SHP77 treated with DMSO at 0.1 percent for 48 hours (cell line): ENCODE measurements at places on chromosomes 12 and 14.

GRCh38 chr12:131015581-131016337 lies 62.1 kb downstream of the ADGRD1 start:
- DNase-seq = no peak

DNA sequence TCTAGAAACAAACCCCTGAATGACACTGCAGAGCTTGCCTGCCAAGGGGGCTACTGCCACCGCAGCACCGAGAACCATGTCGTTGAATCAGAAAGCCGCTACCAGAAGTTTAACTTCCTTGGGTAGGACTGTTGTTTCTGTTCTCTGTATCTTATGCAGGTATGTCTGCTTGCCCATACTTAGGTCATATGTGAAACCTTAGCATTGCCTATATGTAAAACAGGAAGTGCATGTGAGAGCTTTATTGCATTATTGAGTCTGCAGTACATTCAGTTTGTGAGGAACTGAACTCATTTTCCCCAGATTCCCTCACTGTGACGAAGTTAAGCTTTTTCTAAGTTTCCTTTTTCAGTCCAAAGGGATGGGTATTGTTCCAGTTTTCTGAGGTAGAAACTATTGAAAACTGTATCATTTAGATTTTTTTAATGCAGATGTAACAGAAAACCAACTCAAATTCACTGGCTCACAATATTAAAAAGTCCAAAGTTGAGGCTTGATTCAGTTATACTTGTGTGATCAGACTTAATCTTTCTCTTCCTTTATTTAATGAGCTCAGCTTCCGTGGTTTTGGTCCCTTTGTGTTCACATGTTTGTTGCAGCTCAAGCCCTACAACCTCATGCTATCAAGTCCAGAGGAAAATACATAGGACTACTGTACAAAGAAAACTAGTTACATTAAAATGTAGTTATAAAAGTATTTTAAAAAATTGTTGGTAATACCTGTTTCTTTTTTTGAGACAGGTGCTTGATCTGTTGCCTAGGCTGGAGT lies 6.9 kb downstream of the FBXO34 start:
- no peak for DNase-seq

DNA sequence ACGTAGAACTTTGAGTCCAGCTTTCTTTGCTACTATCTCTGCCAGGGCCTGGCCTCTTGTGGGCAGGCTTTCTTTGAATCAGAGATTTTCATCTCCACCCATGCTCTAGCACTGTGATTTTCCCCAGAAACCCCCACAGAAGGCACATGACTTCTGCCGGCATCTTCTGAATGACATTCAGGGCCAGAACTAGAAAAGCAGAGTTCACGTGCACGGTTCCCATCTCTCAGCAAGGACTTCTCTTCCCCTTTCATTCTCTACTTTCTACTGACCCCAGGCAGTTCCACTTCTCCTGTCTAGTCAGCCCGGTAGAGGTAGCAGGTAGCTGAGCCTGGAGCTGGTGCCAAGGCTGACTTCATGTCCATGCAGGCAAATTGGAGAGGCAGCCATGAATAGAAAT lies 26.9 kb downstream of the BATF start:
- no peak for DNase-seq

- DNase-seq = no peak
Measured at GRCh38 chr12:18581232-18581962, 156.4 kb downstream of the PLCZ1 start.

GRCh38 chr12:3244219-3244750 lies 167.1 kb downstream of the TSPAN9 start:
- no peak for DNase-seq
